NCI-H1436 (cell line): ENCODE measurements at places on chromosomes 16 and 17.
A peak's percentile ranks its signal among the peaks of the same experiment; 100 is the strongest.

GRCh38 chr17:58121925-58122324, 26.3 kb upstream of the OR4D1 start:
- peak; percentile 10 for DNase-seq

- no peak for DNase-seq
These were observed 1.5 kb downstream of the ZFPM1 start for GRCh38 chr16:88454523-88454947.

DNA sequence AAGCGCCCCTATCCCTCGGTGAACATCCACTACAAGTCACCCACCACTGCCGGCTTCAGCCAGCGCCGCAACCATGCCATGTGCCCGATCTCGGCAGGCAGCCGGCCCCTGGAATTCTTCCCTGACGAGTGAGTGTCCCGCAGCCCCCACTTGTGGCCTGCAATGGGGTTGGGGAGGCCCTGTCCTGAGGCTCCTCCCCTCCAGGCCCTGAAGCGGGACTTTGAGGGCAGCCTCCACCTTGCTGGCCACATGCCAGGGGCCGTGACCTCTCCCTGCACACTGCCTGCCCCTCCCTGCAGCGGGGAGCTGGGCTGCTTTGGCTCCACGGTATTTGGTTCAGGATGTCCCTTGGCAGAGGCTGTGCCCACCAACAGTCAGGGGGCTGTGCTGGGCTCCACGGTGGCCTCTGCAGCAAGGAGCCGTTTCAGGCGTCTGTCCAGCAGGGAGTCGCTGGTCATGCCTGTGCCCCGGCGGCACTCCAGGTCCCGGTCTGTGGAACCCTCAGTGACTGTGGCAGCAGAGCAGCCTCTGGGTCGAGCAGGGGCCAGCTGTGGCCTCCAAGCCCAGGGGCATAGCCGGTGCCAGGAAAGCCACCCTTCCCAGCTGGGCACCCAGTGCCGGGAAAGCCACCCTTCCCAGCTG, 8.3 kb downstream of the NME3 start:
- DNase-seq = no peak

- no peak for DNase-seq
These were observed 7.9 kb downstream of the NAT9 start for GRCh38 chr17:74768069-74768762.

- no peak for DNase-seq
These were observed 748 bp downstream of the SMTNL2 start for GRCh38 chr17:4584917-4585637.

DNA sequence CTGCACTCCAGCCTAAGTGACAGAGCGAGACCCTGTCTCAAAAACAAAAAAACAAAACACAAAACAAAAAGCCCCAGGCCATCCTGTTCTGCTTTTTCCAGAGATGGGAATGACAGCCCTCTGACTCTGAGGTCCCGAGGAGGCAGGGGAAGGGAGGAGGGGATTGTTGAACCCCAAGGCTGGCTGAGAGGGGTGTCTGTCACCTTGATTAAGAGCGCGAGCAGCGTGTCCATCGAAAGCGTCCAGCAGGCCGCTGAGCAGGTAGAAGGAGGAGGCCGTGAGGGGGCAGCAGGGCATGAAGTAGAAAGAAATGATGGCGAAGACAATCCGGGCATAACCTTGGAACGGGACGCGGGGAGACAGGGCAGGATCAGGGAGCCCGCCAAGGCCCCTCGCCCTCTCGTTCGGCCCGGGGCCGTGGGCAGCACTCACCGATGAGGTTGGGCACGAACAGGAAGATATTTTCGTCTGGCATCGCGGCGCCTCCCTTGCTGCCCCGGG, 593 bp downstream of the CDIPT start:
- no peak for DNase-seq

DNA sequence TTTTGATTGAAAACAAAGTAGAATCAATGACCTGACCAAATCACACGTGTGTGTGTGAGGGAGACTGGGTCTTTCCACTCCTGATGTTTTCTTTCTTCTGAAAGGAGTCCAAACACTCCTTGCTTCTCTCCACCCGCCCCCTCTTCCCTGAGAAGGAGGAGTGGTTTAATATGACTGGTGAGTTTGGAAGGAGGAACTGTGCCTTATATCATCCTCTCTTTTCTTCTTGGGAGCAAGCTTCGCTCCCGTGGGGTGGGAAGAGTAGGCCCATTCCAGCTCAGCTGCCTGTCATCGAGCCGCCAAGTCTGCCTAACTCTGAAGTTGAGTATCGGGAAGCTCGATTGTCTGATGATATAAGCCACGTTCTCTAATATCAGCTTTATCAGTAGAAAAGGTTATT, 96.5 kb downstream of the YPEL2 start:
- no peak for DNase-seq

- peak; percentile 56 for DNase-seq
These were observed 39.8 kb downstream of the ARL4D start for GRCh38 chr17:43438626-43439025.

- peak; percentile 33 for DNase-seq
These were observed 39.5 kb downstream of the VMP1 start for GRCh38 chr17:59746849-59747445.

- DNase-seq = no peak
These were observed 107.0 kb downstream of the ANKRD11 start for GRCh38 chr16:89383095-89384003.

- DNase-seq = no peak
These were observed 82.8 kb downstream of the SKAP1 start for GRCh38 chr17:48347177-48347576.

DNA sequence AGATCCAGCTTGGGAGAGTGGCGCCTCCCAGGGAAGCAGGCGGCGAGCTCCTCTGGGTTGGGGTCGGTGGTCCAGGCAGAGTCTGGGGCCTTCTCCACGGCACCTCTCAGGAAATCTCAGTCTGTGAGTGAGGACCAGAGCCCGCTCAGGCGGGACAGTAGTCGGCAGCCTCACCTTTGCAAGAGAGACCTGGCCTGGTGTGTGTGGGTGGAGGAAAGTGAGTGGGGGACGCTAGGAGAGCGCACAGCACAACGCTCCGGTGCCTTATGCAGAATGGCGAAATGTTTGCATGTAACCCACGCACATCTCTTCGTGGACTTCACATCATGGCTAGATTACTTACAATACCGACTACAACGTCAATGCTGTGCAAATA, 2.2 kb downstream of the AHSP start:
- DNase-seq = no peak

DNA sequence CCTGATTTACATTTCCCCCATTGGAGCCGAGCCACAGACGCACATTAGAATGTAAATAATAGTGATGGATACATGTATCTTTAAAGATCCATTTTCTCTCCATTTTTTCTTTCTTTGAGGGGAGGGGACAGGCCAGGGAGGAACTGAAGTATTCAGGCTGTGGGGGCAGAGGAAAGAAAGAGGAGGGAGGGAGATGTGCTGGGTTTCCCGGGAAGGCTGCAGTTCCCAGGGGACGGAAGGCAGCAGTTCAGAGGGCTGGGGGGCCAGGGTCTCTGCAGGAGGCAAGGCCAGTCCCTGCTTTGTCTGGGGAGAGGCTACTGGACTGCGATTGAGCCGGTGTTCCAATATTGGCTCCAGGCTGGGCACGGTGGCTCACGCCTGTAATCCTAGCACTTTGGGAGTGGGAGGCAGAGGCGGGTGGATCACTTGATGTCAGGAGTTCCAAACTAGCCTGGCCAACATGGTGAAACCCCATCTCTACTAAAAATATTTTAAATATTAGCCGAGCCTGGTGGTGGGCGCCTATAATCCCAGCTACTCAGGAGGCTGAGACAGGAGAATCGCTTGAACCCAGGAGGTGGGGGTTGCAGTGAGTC, 94.2 kb upstream of the LHX1 start:
- DNase-seq = no peak

- DNase-seq = no peak
These were observed 6.9 kb downstream of the MYH10 start for GRCh38 chr17:8623591-8623990.

GRCh38 chr16:50271148-50272041, 5.0 kb downstream of the ADCY7 start:
- DNase-seq = no peak

- no peak for DNase-seq
These were observed 15.9 kb downstream of the TBX2 start for GRCh38 chr17:61415374-61416210.

DNA sequence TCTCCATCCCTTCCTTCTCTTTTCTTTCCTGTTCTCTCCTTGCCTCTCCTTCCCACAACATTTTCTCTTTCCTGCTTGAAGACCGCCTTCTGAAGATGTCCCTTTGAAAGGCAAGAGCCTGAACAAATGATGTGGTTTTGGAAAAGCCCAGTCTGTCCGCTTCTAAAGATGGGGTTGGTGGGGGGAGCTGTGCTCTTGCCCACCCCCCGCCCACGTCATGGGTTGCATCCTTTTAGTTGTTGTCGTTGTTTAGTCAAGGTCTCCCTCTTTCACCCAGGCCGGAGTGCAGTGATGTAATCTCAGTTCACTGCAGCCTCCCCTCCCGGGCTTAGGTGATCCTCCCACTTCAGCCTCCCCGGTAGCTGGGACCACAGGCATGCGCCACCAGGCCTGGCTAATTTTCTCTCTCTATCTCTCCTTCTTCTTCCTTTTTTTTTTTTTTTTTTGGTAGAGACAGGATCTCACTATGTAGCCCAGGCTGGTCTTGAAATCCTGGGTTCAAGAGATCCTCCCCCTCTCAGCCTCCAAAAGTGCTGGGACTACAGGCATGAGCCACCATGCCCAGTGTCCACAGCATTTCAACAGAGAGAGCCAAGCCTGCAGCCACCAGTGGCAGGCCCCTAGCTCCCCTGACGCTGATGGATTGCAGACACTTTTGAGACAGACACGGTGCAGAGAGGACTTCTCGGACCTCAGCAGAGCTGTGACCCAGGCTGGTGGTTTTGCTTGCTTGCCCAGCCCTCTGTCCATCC, 26.0 kb upstream of the CIBAR2 start:
- no peak for DNase-seq

GRCh38 chr16:10957771-10958482, 13.6 kb downstream of the CLEC16A start:
- no peak for DNase-seq

DNA sequence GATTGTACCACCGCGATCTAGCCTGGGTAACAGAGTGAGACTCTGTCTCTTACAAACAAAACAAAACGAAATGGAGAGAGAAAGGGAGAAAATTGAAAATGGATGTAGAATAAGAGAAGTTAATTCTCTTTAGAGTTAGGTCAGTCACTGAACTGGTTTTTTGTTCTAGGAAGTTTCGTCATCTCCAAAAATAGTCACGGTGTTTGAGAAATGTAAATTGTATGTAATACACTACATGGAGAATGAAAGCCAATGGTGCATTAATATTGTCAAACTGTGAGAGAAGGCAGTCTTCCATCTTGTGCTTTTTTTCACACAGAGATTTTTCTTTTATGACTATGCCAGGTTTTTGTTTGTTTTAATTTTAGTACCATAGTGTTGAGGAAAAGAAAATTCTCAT, 145.9 kb downstream of the BCAS3 start:
- DNase-seq = no peak

GRCh38 chr17:67759355-67760171, 41.8 kb downstream of the NOL11 start:
- DNase-seq = no peak

DNA sequence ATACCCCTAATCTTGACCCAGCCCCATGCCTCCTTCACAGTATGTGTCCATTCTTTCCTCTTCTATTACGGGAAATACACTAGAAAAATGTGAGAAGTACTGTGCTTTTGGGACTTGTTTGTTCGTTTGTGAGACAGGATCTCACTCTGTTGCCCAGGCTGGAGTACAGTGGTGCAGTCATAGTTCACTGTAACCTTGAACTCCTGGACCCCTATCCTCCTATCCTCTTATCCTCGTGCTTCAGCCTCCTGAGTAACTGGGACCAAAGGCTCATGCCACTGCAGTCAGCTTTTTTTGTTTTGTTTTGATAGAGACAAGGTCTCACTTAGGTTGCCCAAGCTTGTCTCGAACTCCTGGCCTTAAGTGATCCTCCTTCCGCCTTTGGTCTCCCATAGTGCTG, 29.9 kb upstream of the RASL10B start:
- DNase-seq = no peak

- no peak for DNase-seq
These were observed 15.4 kb upstream of the ARHGAP17 start for GRCh38 chr16:25030420-25031131.

GRCh38 chr16:25951999-25952398, 260.2 kb downstream of the HS3ST4 start:
- DNase-seq = no peak

DNA sequence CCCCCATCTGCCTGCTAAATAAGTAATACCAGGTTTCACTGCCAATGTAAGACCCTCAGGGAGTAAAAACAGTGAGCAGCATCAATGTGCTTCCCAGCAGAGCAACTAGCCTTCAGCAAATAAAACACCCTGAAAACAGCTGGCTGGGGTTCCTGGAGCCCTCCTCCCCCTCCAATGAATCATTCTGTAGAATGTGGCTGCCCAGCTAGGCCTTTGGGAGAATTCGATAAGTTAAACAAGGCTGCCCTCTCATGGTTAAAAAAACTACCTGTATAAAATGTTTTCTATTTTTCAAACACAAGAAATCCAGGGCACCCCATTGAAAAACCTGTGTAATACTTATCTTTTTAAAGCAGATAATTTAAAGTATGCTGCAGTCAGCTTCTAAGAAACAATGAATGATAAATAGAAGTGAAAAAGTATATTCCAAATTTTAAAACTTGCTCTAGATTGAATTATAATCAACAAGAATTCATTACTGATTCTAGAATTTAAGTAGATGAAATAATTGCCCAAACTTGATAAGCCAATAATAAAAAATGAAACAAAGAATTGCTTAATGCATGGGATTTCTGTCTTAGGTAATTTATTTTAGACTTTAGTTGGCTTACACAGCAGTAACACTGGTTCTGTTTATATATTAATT, 9.4 kb upstream of the TOM1L1 start:
- peak; percentile 43 for DNase-seq

GRCh38 chr16:89721546-89722391, 432 bp downstream of the ZNF276 start:
- DNase-seq = peak; percentile 11

GRCh38 chr16:78535098-78535497, 435.6 kb downstream of the WWOX start:
- no peak for DNase-seq

DNA sequence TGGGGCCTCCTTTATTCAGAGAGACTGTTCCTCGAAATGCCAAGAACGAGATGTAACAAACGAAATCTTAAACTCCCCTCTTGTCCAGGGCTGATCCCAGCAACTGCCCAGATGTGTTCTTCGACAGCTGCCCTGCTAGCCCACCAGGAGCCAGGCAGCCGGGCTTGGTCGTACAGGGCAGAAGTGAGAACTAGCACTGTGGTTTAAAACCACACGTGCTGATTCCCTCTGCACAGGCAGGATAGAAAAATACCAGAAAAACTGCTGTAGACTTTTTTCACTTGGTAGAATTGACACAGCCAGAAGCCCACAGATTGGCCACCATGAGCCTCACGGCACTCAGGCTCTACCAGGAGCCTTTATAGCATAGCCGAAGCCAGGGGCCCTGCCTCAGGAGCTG, 33.1 kb downstream of the PLD6 start:
- no peak for DNase-seq

GRCh38 chr16:2007081-2007836, 2.4 kb downstream of the ZNF598 start:
- DNase-seq = no peak

- no peak for DNase-seq
These were observed 22.3 kb downstream of the AOC3 start for GRCh38 chr17:42873315-42873714.
